ENCODE measurements at places on chromosomes 13 and 19. TPM values are rescaled to one million over a fixed set of nuclear protein-coding genes. Genes with fewer than 3 reads are reported as not detected.

The OR4F17 gene
- not detected for total RNA-seq

DNA sequence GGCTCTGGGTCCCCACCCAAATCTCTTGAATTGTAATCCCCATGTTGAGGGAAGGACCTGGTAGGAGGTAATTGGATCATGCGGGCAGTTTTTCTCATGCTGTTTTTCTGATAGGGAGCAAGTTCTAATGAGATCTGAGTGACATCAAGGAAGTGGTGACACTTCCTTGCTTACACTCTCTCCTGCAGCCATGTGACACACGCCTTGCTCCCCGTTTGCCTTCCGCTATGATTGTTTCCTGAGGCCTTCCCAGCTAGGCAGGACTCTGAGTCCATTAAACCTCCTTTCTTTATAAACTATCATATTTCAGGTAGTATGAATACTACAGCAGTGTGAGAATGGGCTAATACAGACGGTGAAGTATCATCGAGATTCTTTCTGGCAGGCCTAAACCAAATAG lies 1040.4 kb upstream of the MIR17HG start:
- no peaks in the 10 kb centered on the region for H3K4me1 ChIP-seq
- no peak for DNase-seq
- H3K27me3 ChIP-seq = no peaks in the 10 kb centered on the region
- H3K36me3 ChIP-seq = no peaks in the 10 kb centered on the region

The KLF1 gene
- 3.0 TPM for total RNA-seq

The SSC5D gene
- total RNA-seq = 6.8 TPM

DNA sequence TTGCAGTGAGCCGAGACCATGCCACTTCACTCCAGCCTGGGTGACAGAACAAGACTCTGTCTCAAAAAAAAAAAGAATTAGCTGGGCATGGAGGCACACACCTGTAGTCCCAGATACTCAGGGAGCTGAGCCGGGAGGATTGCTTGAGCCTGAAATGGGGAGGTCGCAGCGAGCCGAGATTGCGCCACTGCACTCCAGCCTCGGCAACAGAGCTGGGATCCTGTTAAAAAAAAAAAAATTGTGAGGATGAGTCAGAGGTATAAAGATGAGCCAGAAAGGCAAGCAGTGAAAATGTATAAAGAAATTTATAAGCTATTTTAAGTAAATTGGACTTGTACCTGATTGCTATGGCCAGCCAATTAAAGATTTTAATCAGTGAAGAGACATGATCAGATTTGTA lies 21.1 kb downstream of the KBTBD6 start:
- no peaks in the 10 kb centered on the region for H3K4me1 ChIP-seq
- H3K27me3 ChIP-seq = no peaks in the 10 kb centered on the region
- H3K4me3 ChIP-seq = no peak overlapping the region
- no peak overlapping the region for H3K27ac ChIP-seq
- no peaks in the 10 kb centered on the region for H3K36me3 ChIP-seq
- DNase-seq = no peak
